Liver (tissue), 10 donors: ENCODE measurements at places on chromosomes 13 and 19. TPM values are rescaled to one million over a fixed set of nuclear protein-coding genes. Genes with fewer than 3 reads are reported as not detected.

- H3K4me3 ChIP-seq = no peak overlapping the region
- DNase-seq = no peak
- H3K27me3 ChIP-seq = no peaks in the 10 kb centered on the region
Measured at GRCh38 chr13:94291631-94292322, 187.7 kb downstream of the DCT start.

DNA sequence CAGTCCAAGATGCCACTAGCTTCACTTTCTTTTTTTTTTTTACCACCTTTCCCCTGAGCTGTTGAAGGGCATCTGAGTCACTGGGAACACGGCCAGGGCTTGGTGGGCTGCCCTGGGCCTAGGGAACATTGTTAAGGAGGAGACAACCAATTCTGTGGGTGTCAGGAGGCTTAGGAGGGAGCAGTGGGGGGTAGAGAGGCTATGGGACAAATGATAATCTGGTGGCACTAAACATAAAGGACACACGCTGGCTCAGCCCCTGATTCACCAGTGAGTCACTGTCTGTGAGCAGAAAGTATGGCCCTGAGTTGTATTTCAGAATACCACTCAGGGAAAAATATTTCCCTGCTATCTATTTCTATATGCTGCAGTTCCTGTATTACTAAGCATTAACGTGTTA is 207.8 kb downstream of the DCLK1 start:
- H3K27ac ChIP-seq = no peak overlapping the region
- H3K4me1 ChIP-seq = no peaks in the 10 kb centered on the region
- no peak overlapping the region for H3K4me3 ChIP-seq
- DNase-seq = no peak
- H3K36me3 ChIP-seq = no peaks in the 10 kb centered on the region
- H3K27me3 ChIP-seq = no peaks in the 10 kb centered on the region

- DNase-seq = no peak
- H3K4me1 ChIP-seq = peaks cover 3% of the 10 kb centered on the region
- no peaks in the 10 kb centered on the region for H3K27me3 ChIP-seq
- H3K4me3 ChIP-seq = no peak overlapping the region
Measured at GRCh38 chr13:99434258-99434788, 66.9 kb upstream of the TM9SF2 start.

DNA sequence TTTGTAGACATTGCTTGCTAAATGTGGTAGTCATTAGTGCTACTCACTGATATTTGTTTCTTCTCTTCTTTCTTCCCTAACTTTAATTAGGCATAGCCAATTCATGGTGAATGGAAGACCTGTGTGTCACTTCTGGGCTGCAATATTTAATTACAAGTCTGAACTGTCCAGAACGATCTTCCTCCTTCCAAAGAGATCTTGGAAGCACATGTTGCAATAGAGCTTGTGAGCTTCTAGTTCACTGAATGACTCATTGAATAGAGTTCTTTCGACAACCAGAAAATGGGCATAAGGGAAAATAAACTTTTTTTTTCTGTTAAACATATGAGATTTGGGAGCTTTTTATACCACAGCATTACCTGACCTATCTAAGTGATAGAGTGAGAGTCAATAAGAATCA is 1264.6 kb downstream of the PCDH9 start:
- no peaks in the 10 kb centered on the region for H3K4me1 ChIP-seq
- no peaks in the 10 kb centered on the region for H3K36me3 ChIP-seq
- H3K27ac ChIP-seq = no peak overlapping the region
- no peak overlapping the region for H3K4me3 ChIP-seq
- H3K27me3 ChIP-seq = no peaks in the 10 kb centered on the region

DNA sequence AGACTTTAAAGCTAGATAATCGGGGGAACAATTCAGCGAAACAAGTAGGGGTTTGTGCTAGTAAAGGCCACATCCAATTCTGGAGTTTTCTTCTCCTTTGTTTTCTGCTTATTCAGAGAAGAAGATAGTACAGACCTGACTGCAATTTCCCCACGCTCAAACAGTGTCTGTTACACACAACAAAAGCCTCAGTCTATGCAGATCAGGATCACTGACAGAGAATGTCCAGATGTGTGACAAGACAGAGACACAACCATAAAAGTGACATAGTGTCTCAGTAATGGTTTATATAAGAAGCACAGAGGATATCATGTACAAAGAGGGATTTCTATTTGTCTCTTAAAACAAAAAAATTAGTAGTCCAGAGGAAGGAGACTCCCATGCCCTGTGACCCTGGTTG is 70.7 kb upstream of the GTF3A start:
- no peaks in the 10 kb centered on the region for H3K27me3 ChIP-seq
- DNase-seq = no peak
- H3K27ac ChIP-seq = no peak overlapping the region
- H3K36me3 ChIP-seq = no peaks in the 10 kb centered on the region
- H3K4me3 ChIP-seq = no peak overlapping the region

GRCh38 chr19:53644061-53644816 is 12.4 kb downstream of the DPRX start:
- no peaks in the 10 kb centered on the region for H3K27me3 ChIP-seq
- no peak for DNase-seq
- H3K36me3 ChIP-seq = no peaks in the 10 kb centered on the region
- no peaks in the 10 kb centered on the region for H3K4me1 ChIP-seq

- no peak overlapping the region for H3K4me3 ChIP-seq
- no peak for DNase-seq
- H3K27ac ChIP-seq = no peak overlapping the region
- no peaks in the 10 kb centered on the region for H3K27me3 ChIP-seq
- H3K4me1 ChIP-seq = peaks cover 12% of the 10 kb centered on the region
- no peaks in the 10 kb centered on the region for H3K36me3 ChIP-seq
Measured at GRCh38 chr19:17473041-17473440, 2.7 kb downstream of the SLC27A1 start.

GRCh38 chr19:982567-983170 is 1.5 kb upstream of the WDR18 start:
- no peak overlapping the region for H3K27ac ChIP-seq
- no peaks in the 10 kb centered on the region for H3K27me3 ChIP-seq
- no peaks in the 10 kb centered on the region for H3K36me3 ChIP-seq
- no peak overlapping the region for H3K4me3 ChIP-seq

- H3K27me3 ChIP-seq = no peaks in the 10 kb centered on the region
- peaks cover 2% of the 10 kb centered on the region for H3K36me3 ChIP-seq
- peak within 1 kb of the TSS; percentile 66 for H3K27ac ChIP-seq
- peaks cover 10% of the 10 kb centered on the region for H3K4me1 ChIP-seq
Measured at GRCh38 chr19:46745521-46746280, at the start of gene FKRP. Gene FKRP, plus strand, starts transcription at chr19:46746057. Its CDS starts 9,394 bp downstream, at chr19:46755451.

DNA sequence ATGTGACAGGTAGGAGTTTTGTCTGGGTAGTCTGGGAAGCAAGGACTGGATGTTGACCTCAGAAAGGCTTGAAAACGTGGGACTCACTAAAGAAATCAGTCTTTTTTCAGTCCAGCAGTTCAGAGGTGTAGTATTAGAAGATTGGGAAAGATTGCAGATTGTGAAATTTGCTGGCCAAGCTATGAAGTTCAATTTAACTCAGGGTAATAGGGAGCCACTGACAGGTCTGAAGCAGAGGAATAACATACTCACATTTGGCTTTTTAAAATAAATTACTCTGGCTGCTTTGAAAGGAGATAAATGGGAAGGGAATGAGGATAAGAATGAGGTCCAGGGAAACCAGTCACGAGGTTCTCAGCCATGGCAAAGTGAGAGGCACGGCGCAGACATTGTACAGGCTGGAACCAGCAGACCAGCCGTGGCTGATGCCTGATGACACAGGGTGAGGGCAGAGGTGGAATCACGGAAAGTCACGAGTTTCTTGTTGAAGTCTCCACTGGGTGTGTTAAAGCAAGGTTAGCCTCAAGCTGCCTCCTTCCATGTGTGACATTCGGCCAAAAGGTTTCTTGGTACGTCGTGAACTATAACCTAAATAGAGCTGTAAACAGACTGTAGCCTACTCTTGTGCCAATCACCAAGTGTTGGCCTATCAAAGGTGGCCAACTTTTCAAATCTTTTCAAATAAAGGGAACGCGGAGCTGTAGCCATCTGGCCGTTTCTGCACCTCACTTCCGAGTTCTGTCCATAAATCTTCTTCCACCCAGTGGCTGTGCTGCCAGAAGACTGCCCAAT is 377.6 kb downstream of the IRS2 start:
- no peak overlapping the region for H3K4me3 ChIP-seq
- peak overlapping the region; percentile 76 for H3K27ac ChIP-seq
- peaks cover 14% of the 10 kb centered on the region for H3K4me1 ChIP-seq
- no peaks in the 10 kb centered on the region for H3K27me3 ChIP-seq
- no peaks in the 10 kb centered on the region for H3K36me3 ChIP-seq

GRCh38 chr19:45395821-45396617 is 8.8 kb downstream of the PPP1R13L start:
- DNase-seq = no peak
- no peaks in the 10 kb centered on the region for H3K27me3 ChIP-seq
- H3K4me1 ChIP-seq = no peaks in the 10 kb centered on the region
- no peak overlapping the region for H3K27ac ChIP-seq

DNA sequence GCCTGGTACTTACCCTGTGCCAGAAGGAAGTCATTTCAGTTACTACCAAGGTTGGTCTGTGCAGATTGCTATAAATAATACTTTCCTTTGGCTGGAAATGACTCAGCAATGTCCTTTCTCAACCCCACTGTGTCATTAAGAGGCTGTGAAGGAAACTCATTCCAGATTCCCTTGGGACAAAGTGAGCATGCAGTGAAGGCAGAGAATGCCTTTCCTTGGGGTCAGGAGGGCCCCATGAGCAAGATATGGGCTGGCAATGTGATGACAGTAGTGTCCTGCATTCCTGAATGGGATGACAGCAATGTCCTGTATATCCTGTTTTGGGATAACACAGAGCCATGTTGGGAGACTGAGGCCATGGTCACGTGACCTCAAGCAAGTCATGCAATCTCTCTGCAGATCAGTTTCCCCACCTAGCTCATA is 213.1 kb upstream of the TMTC4 start:
- H3K36me3 ChIP-seq = no peaks in the 10 kb centered on the region
- H3K27ac ChIP-seq = no peak overlapping the region
- H3K4me1 ChIP-seq = no peaks in the 10 kb centered on the region
- H3K27me3 ChIP-seq = no peaks in the 10 kb centered on the region
- no peak overlapping the region for H3K4me3 ChIP-seq

DNA sequence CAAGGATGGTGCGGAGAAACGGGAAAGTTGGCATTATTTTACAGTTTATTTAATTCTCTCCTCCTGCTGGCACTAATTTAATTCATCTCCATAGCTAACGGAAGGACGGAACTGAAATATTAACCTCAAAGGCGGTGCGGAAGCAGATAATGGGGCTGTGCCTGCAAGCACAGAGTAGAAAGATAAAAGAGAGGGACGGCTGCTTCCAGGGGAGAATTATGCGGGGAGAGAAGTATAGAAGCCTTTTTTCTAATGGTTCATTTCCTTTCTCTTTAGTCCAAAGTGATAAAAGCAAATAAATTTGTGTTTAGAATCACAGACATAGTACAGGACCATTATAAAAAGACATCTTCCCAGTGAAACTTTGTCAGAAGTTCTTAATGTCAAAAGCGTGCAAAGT is 34.5 kb upstream of the UQCRFS1 start:
- H3K36me3 ChIP-seq = no peaks in the 10 kb centered on the region
- no peaks in the 10 kb centered on the region for H3K27me3 ChIP-seq
- no peaks in the 10 kb centered on the region for H3K4me1 ChIP-seq
- no peak overlapping the region for H3K4me3 ChIP-seq
- no peak for DNase-seq

- no peak overlapping the region for H3K27ac ChIP-seq
- peaks cover 1% of the 10 kb centered on the region for H3K4me1 ChIP-seq
- H3K36me3 ChIP-seq = peaks cover 6% of the 10 kb centered on the region
- peaks cover 4% of the 10 kb centered on the region for H3K27me3 ChIP-seq
- peak; percentile 77 for DNase-seq
- no peak overlapping the region for H3K4me3 ChIP-seq
Measured at GRCh38 chr19:51327066-51328001, 14.6 kb downstream of the VSIG10L start.

- H3K27ac ChIP-seq = no peak overlapping the region
- H3K4me3 ChIP-seq = no peak overlapping the region
- H3K4me1 ChIP-seq = no peaks in the 10 kb centered on the region
- DNase-seq = no peak
- no peaks in the 10 kb centered on the region for H3K27me3 ChIP-seq
- H3K36me3 ChIP-seq = no peaks in the 10 kb centered on the region
Measured at GRCh38 chr13:93080587-93080986, 146.0 kb upstream of the GPC6 start.

DNA sequence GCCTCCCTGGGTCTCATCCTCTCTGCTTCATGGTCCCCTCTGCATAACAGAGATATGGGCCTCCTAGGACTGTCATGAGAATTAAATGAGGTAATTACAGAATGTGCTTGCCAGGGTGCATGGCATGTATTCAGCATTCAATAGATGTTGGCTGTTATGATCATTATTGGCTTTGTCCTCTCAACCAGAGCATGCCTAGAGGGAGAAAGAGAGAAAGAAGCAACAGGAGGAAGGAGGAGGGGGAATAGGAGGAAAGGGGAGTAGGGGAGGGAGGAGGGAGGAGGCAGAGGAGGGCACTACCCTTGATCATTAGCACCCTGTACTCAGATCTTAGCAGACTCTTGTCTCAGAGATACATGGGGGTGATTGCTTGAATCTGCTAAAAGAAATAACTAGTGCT is 41.0 kb upstream of the SIAH3 start:
- H3K4me1 ChIP-seq = no peaks in the 10 kb centered on the region
- no peak for DNase-seq
- H3K36me3 ChIP-seq = no peaks in the 10 kb centered on the region
- H3K27ac ChIP-seq = no peak overlapping the region
- no peak overlapping the region for H3K4me3 ChIP-seq
- no peaks in the 10 kb centered on the region for H3K27me3 ChIP-seq

DNA sequence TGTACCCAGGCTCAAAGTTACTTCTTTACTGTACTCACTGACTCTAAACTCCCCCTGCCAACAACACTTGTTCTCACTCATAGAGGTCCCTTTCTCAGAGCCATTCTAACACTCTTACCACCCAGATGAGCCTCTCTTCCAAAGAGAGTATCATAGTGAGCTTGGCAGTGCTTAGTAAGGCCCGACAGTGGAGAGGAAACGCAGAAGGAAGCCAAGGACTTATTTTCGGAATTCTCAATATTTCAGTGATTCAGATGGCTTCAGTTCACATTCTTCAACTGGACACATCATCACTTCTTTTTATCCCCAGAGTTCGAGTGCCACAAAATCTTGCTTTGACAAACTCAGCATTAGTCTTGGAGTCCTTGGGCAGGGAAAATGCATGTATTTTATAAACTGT is 285.9 kb downstream of the DNAJC15 start:
- H3K4me3 ChIP-seq = no peak overlapping the region
- H3K36me3 ChIP-seq = no peaks in the 10 kb centered on the region
- H3K27me3 ChIP-seq = no peaks in the 10 kb centered on the region
- no peak overlapping the region for H3K27ac ChIP-seq
- DNase-seq = no peak

ADGRE3 gene
- 0.67 TPM for total RNA-seq

RNF17 gene
- 0.08 TPM for total RNA-seq

NFIX gene
- 10.3 TPM for total RNA-seq

LATS2 gene
- total RNA-seq = 7.0 TPM

PRR20B gene
- not detected for total RNA-seq

PSG4 gene
- not detected for total RNA-seq

LRRC63 gene
- 0.08 TPM for total RNA-seq

KLC3 gene
- 1.3 TPM for total RNA-seq

RASA3 gene
- 5.9 TPM for total RNA-seq
